CD4-positive, alpha-beta memory T cell (primary cell): ENCODE measurements at places on chromosomes 2 and 18. TPM values are rescaled to one million over a fixed set of nuclear protein-coding genes. Genes with fewer than 3 reads are reported as not detected.

Gene SLC23A3
- total RNA-seq: 12.1 TPM

Gene CPLX4
- not detected for total RNA-seq

Gene DLGAP1
- total RNA-seq: 0.67 TPM

Gene CTDP1
- 44.5 TPM for total RNA-seq

Gene SPC25
- not detected for total RNA-seq

Gene SLC8A1
- total RNA-seq: 0.36 TPM

Gene TXNDC9
- total RNA-seq: 24.7 TPM

Gene ANO7
- 0.53 TPM for total RNA-seq

Gene KDM3A
- total RNA-seq: 158 TPM

Gene RETREG2
- 128 TPM for total RNA-seq

Gene CNGA3
- not detected for total RNA-seq

Gene SLC5A7
- not detected for total RNA-seq

Gene TMEM178A
- not detected for total RNA-seq

Gene DIPK1C
- not detected for total RNA-seq

Gene MYO3B
- total RNA-seq: not detected

Gene PDE1A
- total RNA-seq: not detected

Gene KCNJ13
- total RNA-seq: not detected

Gene TUBB6
- total RNA-seq: 1.9 TPM

Gene RGPD3
- total RNA-seq: 0.47 TPM

Gene POTEJ
- total RNA-seq: not detected

Gene CCDC85A
- total RNA-seq: not detected

Gene CYTIP
- total RNA-seq: 248 TPM

Gene SIX3
- not detected for total RNA-seq

Gene ABCB11
- total RNA-seq: not detected

Gene COLEC11
- not detected for total RNA-seq

Gene LCT
- total RNA-seq: 0.06 TPM

Gene RUFY4
- 0.81 TPM for total RNA-seq

Gene GALNT5
- total RNA-seq: not detected

Gene DYSF
- total RNA-seq: 0.49 TPM

Gene NEU2
- total RNA-seq: not detected

Gene SLC20A1
- 93.5 TPM for total RNA-seq
